Hematopoietic multipotent progenitor cell treated with erythropoietin and hydrocortisone succinate and interleukin-3 and kit ligand, for 6 days (in vitro differentiated cells): ENCODE measurements at places on chromosomes 12 and 14.

DNA sequence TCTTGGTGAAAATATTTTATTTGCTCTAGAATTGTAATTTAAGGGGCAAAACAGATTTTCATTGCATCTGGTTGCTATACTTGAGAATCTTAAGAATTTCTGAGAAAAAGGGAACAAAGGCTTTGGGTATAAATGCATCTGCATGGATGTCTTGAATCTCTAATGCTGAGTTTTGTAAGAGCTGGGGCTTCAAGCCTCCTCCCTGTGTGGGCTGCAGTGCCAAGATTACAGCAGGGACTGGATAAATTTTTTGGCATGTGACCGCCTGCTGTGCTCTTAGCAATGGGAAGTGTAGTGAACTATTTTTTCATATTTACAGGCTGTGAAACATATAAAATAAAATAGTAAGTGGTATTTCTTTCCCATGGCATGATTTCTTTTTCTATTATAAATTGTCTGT is 70.0 kb downstream of the SLC38A6 start:
- peak; percentile 37 for DNase-seq

- DNase-seq, result no peak
Measured at GRCh38 chr14:67477926-67478799, 10.4 kb downstream of the TMEM229B start.

- peak; percentile 35 for DNase-seq
Measured at GRCh38 chr14:65478596-65478995, 66.1 kb downstream of the FUT8 start.

DNA sequence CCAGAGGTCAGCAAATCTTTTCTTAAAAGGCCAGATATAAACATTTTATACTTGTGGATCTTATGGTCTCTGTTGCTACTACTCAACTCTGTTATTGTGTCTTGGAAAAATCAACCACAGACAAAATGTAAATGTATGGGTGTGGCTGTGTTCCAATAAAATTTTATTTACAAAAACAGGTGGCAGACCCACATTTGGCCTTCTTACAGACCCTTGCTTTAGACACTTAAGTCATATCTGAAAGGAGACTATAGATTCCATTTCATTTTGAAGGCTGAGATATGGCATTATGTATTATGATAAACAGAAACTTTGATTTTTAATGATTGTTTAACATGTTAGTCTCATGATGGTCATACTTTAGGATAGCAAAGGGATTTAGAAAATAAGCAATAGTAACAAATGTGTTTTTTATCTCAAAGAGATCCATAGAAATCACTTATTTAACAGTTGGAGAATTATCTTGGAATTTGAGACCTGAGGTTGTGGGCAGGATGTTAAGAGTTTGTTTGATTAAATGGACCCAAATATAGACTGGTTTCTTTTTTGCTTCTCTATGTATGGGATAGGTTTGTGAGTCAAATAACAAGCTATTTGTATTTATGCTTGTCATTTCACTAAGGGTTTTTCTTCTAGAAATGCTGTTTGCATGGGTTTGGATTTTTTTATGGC is 51.2 kb downstream of the PPFIBP1 start:
- DNase-seq, result no peak

DNA sequence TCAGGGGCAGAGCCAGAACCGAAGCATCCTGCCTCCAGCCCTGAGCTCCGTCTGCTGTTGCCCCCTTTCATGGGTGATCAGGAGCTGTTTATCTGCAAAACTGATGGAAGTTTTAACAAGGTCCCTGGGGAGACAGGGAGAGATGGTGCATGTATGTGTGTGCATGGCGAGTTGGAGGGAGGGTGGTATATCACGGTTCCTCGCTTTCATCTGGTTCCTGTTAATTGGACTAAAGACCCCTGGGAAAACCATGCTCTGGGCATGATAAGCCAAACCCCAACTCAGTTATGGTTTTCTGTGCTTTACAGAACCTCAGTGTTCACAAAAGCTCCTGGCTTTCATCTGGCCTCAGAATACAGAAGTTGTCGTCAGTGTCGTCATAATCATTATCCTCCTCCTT is 133.6 kb downstream of the KSR2 start:
- no peak for DNase-seq

DNA sequence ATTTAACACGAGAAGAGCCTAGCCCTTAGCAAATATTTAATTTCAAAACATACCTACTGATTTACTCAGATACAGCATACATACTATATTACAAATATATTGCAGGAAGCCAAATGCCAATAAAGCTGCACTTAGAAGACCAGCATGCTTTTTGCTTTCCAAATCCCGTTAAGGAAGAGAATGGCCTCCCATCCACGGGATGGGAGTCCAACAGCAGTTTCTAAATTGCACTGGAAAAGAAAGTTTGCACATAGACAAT is 156.3 kb upstream of the FOXN3 start:
- DNase-seq, result no peak

GRCh38 chr12:49345051-49345824 is 1.4 kb upstream of the DNAJC22 start:
- DNase-seq, result peak; percentile 36

- DNase-seq, result peak; percentile 39
Measured at GRCh38 chr12:92332552-92332951, 186.9 kb upstream of the BTG1 start.

GRCh38 chr14:30283822-30284446 is 275.0 kb upstream of the G2E3 start:
- peak; percentile 62 for DNase-seq

GRCh38 chr12:70560671-70561070 is 76.6 kb downstream of the PTPRB start:
- DNase-seq, result no peak

- no peak for DNase-seq
Measured at GRCh38 chr12:55385891-55386290, 14.4 kb upstream of the OR6C65 start.

DNA sequence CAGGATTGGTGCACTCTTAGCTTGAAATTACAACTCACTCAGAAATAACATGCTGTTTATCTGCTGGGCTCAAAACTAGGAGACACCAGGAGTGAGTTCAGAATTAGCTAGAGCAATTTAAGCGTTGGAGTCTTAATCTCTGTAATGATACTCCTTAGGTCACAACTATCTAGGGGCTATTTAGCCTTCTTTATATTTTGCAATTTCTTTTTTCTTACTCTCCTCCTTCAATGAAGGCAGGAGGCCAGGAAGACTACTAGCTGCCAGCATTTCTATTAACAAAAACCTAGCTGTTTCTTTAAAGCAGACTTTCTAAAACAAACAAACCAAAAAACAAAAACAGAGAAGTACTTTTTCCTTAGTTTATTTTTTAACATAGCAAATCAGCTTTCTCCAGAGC is 226.2 kb downstream of the TRHDE start:
- no peak for DNase-seq

DNA sequence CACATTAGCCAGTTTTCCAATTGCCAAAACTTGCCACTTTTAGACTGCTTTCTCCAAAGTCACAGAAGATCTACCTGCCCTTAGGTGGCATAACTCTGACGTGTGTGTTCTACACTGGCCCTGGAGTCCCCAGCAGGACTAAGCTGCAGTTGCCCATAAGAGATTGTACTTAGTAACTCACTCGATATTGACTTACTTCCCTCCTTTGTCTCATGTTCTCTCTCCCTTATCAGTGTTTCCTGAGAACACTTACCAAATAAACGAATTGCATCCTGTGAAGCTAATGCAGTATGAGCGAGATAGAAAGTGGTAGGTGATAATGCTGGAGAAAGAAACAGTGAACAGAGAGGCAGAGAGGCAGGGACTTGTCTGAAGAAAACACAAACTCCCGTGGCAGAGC is 117.2 kb downstream of the NUAK1 start:
- peak; percentile 9 for DNase-seq

GRCh38 chr14:88005978-88006851 is 1.3 kb downstream of the GPR65 start:
- DNase-seq, result peak; percentile 83

DNA sequence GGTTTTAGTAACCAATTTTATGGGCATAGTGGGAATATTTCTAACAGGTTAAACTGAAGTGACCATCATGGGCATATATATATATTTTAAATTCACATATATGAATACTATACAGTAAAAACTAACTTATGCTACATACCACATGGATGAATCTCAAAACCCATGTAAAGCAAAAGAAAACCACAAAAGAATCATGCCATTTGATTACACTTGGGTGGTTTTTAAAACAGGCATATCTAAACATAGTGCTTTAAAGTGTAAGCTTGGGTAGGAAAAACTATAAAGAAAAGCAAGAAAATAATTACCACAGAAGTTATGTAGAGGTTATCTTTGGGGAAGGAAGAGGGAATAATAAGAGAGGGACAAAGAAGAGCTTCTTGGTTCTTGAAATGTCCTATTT is 326.1 kb downstream of the NAV3 start:
- no peak for DNase-seq

DNA sequence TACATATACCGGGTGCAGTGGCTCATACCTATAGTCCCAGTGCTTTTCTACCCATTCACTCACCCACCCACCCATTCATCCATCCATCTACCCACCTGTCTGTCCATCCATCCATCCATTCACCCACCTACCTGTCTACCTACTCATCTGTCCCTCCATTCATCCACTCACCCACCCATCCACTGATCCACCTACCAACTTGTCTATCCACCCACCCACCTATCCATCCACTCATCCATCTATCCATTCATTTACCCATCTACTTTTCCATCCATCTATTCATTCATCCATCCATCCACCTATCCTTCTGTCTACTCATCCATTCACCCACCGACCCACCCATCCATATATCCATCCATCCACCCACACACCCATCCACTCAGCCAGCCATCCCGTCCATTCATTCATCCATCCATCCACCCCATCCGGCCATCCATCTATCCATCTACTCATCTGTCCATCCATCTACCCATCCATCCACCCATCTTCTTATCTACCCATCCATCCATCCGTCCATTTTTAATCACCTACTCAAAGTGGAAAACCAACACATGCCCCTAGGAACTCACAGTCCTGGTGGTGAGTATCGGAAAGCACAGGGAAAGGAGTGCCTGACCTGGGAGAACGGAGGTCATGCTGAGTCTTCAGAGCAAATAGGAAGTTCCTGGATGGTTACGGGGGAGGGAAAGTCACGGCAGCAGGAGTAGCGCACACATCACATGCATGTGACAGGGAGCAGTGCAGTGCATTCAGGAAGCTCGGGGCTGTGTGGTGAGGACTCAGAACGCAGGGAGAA is 20.0 kb downstream of the DDX51 start:
- DNase-seq, result no peak

DNA sequence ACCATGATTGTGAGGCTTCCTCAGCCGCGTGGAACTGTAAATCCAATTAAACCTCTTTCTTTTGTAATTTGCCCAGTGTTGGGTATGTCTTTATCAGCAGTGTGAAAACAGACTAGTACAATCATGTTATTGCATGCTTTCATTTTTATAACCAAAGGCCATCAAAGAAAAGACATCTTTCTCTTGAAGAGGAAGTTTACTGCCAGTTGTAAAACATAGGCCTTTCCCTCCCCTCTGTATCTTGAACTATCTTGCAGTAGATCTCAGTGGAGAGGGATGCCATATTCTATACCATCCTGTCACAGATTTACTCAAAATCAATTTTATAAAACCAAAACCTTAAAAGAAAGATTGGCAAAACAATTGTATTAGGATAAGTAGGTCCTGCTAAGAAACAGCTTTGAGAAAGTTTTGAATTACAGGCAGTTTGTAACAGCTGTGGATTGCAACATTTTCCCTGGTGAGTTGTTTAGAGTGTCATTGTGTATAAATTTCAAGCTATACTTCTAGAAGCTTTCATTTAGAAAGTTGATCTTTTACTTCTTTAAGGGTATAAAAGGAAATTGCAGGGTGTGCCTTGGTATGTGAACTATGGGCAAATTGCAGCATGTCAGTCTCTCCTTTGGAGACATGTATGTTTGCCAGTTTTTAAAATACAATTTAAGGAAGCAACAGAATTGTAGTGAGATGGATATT is 128.0 kb downstream of the ATP23 start:
- DNase-seq, result no peak

- DNase-seq, result no peak
Measured at GRCh38 chr14:56878766-56879165, 68.5 kb upstream of the OTX2 start.

DNA sequence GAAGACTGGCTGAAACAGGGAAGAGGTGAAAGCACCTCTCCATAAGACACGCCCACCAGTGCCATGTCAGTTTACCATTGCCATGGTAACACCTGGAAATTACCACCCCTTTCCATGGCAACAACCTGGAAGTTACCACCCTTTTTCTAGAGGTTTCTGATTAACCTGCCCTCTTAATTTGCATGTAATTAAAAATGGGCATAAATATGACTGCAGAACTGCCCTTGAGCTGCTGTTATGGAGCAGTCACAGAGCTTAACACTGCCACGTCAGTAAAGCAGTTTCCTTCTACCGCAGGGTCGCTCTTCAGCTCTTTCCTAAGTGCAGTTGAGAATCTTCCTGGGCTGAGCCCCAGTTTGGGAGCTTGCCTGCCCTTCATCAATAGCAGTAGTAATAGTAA is 55.2 kb downstream of the RASSF3 start:
- peak; percentile 24 for DNase-seq

DNA sequence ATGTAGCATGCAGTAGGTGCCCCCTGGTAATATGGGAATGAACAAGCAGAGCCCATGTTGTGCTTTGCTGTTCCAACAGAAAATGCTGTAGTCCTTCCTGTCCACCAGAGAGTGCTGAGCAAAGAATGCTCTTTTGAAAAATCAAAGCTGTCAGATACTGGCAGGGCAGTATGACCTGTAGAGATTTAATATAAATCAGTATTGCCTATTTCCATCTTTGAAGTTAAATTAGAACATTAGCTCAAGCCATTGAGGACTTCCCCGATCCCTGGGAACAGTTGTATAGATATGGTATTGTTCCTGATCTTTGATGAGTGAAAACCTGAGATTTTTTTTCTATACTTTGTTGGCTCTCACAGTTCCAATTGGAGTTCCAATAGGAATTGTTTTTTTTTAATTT is 13.0 kb downstream of the TTC8 start:
- no peak for DNase-seq

DNA sequence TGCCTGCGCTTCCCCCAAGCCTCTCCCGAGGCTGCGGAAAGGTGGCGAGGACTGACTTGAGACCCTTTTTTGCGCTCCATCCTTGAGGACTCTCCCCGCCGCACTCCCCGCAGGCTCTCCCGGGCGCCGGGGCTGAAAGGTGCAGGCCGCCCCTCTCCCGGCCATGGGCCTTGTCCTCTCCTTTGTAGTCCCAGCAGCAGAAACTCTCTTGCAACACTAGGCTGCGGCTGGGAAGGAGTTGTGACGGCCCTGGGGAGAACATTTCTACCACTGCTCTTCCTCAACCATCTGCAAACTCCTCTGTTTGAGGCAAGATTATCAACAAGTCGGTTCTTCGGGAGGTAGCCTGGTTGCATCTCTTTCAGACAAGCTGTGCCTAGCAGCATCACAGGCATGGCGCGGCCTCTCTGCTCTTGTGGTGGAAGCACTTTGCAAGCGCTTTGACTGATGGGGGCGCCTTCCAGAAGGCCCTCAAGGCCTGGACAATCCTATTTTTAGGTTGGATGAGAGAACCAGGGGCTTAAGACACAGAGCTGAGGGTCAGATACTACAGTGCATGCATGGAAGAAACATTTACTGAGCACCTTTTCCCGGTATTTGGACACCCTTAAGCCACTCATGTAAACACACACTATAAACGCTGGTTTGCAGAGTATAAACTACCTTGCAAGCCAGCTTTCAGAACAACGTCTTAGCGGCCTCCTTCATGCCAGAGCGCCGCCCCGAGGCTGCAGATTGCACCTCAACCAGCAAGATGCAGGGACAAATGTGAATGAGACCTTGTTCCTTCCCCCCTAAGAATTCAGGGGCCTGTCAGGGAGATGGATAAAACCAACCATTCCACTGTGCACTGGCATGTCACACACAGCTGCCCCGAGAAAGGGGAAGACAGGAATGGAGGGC is 1.2 kb upstream of the PRIMA1 start:
- DNase-seq, result no peak
